ENCODE measurements at places on chromosomes 1 and 21.

DNA sequence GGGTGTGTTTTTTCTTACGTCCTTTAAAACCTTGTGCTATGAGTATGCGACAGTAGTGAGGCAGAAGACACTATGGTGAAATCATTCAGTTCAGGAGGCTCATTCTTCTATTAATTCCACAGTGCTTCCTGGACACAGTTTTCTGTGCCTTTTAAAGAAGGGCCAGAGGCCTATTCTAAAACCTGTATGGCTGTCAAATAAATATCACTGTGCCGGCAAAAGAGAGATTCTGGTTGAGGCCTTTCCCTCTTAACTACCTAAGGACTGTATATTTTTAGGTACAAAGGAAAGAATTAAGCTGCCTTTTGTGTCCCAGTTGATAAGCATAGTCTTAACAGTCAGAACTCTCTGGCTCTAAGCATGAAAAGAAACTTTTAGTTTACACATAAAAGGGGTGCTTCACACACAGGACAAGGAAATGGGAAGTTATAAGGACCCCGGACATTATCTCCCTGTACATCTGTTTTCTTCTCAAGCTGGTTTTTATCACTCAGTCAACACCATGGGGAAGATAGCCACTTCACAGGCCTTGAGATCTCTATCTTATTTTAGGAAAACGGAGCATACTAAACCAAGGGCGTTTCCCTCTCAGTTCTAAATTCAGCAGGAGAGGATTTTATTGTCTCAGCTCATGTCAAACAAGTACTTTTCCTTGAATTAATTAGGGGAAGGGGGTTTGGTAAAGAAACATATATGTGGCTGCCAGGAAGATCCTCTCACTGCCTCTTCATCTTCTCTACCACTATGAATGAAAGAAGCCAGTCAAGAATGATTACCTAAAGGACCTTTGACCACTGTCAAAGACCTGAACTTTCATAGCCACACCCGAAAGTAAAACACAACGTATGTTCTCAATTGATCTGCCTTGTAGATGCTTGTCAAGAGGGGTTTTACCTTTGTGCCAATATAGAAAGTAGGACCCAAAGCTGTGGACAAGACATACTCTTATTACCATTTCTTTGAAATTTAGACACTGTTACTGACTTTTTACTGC, 71.4 kb upstream of the HSPA13 start:
- DNase-seq = no peak

GRCh38 chr21:20024741-20025140, 973.5 kb upstream of the NCAM2 start:
- no peak for DNase-seq

DNA sequence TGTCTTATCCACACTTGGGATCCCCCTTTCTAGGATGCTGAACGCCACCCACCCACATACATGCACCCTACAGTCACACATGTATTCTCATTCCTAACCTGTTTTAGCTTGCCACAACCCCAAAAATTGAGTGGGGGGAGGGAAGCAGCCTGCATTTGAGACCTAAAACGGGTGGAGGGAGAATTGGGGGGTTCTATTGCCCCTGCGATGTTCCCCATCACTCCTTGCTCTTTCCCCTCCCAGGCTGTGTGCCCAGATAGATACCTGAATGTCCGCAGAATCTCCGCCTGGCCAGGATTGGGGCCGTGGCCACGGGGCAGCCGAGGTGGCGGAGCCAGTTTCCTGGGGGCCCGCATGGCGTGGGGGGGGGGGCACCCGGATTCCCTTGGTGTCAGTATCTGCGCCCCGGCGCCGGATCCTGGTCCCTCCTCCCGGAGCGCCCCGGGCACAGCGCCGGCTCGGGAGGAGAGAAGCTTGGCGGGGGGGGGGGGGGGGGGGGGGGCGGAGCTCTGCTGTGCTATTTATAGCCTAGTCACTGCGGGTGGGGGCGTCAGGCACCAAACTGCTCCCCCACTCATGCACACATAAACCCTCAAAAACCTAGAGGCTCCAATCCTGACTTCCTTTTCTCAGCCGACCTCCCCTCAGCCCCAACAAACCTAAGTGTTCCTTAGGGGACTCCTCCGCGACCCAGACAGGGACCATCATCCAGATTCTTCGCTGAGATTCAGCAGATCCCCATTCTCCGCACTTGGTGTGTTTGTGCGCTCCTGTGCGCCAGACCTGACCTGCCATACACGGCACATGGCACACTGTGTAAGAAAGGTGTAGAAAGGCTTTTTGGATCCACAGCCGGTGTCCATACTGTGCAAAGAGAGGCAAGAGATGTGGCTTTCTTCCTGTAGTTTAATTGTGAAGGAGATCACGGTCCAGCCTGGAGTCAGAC, 1.9 kb downstream of the ANKRD34A start:
- peak; percentile 65 for DNase-seq

- no peak for DNase-seq
Observed at GRCh38 chr1:143611159-143611558, 360.6 kb downstream of the FAM72C start.

DNA sequence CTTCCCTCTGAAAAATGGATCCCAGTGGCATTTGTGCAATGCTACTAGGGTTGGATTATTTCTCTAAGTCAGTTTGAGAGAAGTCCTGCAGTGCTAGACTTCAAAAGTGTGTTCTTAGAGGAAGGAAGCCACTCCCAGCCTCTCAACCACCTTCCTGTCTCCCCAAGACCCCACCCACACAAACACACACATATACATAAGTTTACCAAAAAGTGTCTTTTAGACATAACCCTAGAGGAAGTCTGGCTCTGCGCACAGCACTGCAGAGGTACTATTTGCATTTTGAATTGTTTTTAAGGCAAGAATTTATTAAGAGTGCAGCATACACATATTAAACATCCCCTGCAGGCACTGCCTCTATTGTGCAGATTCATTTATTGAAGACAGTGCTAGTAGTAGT, 127.3 kb downstream of the HHIPL2 start:
- DNase-seq = no peak

- DNase-seq = no peak
Observed at GRCh38 chr1:192729500-192729899, 79.3 kb upstream of the RGS2 start.

DNA sequence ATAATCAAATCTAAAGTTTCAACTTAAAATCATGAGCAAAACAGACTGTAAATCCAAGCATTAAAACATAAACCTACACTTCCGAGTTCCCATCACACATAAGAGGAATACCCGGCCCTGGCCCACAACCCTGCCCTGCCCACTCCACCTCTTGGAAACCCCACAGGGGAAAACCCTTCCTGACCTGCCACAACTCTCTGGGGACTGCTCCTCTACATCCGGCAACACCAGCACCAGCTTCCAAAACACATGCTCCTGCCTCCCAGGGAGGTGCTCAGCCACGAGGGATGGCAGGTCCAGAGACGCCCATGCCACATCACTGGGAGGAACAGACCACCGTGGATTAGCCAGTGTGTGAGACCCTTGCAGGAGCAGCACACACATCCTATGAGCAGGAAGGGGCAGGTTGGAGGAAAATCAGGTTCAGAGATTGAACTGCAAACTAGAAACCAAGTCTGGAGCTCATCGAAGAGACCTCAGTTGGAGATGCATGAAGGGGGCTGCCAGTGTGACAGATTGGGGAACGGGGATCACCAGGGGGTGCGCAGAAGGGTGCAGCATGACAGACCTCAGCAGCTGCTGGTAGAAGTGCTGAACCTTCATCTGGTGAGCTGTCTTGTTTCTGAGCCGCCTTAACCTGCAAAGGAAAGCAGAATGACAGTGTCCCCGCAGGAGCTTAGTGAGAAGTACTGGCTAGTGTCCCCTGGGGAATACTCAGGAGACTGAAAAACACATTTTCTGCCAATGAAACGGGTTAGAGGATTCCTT, 25.8 kb upstream of the LSS start:
- no peak for DNase-seq

- DNase-seq = no peak
Observed at GRCh38 chr1:187819086-187819485, 990.3 kb downstream of the PLA2G4A start.

DNA sequence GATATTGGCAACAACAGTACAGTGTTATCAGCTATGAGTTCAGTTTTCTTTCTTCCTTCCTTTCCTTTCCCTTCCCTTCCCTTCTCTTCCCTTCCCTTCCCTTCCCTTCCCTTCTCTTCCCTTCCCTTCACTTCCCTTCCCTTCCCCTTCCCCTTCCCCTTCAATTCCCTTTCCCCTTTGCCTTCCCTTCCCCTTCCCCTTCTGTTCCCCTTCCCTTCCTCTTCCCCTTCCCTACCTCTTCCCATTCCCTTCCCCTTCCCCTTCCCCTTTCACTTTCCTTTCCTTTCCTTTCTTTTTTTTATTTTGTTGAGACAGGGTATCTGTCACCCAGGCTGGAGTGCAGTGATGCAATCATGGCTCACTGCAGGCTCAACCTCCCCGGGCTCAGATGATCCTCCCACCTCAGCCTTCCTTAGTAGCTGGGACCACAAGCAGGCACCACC, 72.3 kb upstream of the CAPZB start:
- DNase-seq = no peak

- no peak for DNase-seq
Observed at GRCh38 chr1:116923421-116923820, 13.7 kb downstream of the PTGFRN start.

DNA sequence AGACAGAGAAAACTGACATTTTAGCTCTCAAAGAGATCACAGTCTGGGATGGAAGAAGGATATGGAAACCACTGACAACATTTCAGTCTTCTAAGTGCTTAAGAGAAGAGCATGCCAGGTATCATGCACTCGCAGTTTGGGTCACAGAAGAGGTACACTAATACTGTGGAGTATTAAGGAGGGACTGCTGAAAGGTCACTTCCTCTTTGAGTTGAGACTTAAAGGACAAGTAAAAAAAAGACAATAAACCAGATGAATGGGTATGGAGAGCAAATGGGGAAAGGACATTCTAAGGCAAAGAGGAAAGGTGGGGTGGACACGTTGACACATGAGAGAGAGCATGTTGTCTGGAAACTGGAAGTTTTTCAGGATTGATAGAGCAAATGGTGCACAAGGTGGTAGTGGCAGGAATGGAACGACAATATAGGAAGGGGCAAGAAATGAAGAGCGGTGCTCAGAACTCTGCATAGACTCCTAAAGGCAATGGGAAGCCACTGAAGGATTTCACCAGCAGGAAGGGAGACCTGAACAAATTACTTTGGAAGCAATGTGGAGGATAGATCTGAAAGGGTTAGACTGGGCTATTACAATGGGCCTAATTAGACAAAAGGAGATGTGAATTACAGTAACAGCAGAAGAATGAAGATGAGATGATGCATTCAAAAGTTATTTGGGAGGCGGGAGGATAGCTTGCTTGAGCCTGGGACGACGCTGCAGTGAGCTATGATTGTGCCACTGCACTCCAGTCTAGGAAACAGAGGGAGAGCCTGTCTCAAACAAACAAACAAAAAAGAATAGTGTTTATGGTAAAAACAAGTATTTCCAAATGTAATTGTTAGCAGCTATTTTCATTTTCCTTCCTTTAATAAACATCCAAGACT, 11.1 kb downstream of the DIPK1A start:
- DNase-seq = no peak

- DNase-seq = no peak
Observed at GRCh38 chr1:181104042-181104789, 15.7 kb downstream of the IER5 start.

GRCh38 chr1:224735159-224735558, 119.0 kb downstream of the CNIH3 start:
- DNase-seq = no peak

- no peak for DNase-seq
Observed at GRCh38 chr1:230279583-230279945, 146.6 kb downstream of the PGBD5 start.

DNA sequence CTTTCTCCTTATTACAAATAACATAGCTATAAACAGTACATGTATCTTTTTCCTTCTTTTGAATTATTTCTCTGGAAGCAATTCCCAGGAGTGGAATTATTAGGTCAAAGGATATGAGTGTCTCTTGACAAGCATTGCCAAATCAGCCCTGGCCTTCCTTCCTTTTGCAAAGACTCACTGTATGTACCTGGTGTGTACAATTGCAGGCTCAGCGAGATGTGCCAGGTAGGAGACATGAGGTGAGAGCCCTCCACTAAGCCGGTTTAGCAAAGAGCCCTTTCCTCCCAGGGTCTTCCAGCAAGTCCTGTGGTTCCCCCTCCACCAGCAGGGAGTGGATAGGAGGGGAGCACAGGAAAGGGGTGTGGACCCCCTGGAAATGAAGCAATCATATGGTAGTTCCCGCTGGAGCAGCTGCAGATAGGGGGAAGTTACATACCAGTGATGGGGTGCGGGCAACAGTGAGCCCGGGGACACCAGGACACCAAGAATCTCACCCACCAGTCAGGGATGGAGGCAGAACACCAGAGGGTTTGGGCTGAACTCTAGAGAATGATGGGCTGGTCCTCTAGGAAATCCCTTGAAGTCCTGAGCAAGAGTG, 18.3 kb downstream of the RCSD1 start:
- DNase-seq = no peak

- DNase-seq = no peak
Observed at GRCh38 chr1:70355920-70356319, 1.4 kb upstream of the ANKRD13C start.

GRCh38 chr1:175563236-175563895, 180.0 kb downstream of the TNR start:
- peak; percentile 63 for DNase-seq

DNA sequence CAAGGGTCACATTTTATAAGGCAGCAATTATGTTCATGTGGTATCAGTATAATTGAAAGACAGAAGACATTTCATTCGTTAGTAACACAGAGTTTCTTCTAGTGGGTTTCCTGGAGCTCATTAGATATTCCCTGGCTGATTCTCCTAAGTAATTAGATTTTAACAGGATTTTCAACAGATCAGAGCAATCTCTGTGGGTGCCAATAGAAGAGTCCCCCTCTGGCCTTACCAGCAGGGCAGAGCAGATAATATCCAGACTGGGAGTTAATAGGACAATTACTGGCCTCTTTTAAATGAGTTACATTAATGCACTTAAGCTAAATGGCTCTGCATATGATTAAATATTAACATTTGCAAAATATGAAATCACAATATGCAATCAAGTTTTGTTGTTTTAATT, 74.2 kb upstream of the FOXD3 start:
- no peak for DNase-seq

- no peak for DNase-seq
Observed at GRCh38 chr1:161182214-161182613, 4.9 kb upstream of the B4GALT3 start.

DNA sequence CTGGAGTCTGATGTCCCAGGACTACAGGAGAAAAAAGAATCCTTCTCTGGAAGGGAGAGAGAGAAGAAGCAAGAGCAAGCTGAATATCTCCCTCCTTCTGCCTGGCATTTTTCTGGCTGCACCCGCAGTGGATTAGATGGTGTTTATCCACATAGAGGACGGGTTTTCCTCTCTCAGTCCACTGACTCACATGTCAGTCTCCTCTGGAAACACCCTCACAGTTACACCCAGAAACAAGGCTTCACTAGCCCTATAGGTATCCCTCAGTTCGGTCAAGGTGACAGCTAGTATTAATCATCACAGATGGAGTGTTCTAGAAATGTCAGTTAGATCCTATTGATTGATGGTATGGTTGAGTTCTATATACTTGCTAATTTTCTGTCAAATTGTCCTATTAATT, 87.9 kb downstream of the RHOU start:
- no peak for DNase-seq

- no peak for DNase-seq
Observed at GRCh38 chr1:204641455-204641854, 44.1 kb downstream of the LRRN2 start.

- no peak for DNase-seq
Observed at GRCh38 chr1:209659909-209660308, 7.7 kb upstream of the LAMB3 start.
